ENCODE measurements at places on chromosomes 1 and 21.

- DNase-seq, result no peak
Observed at GRCh38 chr1:180911640-180912191, 981 bp upstream of the KIAA1614 start.

GRCh38 chr1:50974618-50974935, 4.5 kb downstream of the CDKN2C start:
- DNase-seq, result no peak

DNA sequence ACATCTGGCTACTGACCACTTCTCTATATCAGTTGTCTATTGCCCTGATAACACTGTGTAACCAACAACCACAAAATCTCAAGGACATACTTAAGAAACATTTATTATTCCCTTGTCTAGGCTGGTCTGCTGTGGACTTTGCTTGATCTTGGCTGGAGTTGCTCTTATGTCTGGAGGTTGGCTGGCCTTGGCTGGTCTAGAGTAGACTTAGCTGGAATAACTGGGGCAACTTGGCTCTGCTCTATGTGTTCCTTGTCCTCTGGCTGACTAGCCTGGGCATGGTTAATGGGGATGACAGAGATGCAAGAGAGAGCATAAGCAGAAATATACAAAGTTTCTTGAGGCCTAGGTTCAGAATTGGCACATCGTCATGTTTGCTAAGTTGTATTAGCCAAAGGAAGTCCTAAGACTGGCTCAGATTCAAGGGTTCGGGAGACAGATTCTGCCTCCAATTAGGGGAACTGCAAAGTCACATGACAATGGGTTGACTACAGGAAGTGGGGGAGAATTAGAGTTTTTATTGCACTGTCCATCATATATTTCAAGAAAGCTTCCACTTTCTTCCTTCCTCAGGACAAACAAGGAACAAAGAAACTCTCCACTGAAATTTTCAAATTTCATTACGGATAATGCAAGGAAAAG, 61.4 kb upstream of the HMCN1 start:
- DNase-seq, result no peak

DNA sequence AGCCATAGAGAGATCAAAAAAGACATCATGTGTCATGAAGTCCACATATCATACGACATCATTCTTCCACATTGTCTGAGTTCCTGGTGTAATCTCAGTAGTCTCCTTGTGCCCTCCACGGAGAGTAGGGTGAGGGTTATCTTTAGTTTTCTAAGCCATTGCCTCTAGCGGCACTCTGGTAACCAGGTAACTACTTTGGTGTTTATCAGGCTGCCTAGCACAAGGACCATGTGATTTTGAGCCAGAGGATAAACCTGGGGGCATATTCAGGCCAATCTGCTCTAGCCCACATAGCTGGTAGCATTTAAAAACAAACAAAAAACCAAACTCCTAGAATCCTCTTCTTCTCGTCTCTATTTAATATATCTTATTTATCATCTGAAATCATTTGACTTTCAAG, 147.4 kb downstream of the GDAP2 start:
- DNase-seq, result no peak

GRCh38 chr1:208264469-208265121, 20.4 kb upstream of the PLXNA2 start:
- no peak for DNase-seq

- no peak for DNase-seq
Observed at GRCh38 chr1:198651650-198652400, 13.0 kb downstream of the PTPRC start.

GRCh38 chr1:224378855-224379631, 22.4 kb downstream of the CNIH4 start:
- DNase-seq, result no peak

- no peak for DNase-seq
Observed at GRCh38 chr21:37453350-37453749, 86.8 kb downstream of the DYRK1A start.

GRCh38 chr1:155186794-155187455, 13.3 kb downstream of the TRIM46 start:
- no peak for DNase-seq

- DNase-seq, result peak; percentile 43
Observed at GRCh38 chr1:86704972-86705664, 742 bp downstream of the SH3GLB1 start.

DNA sequence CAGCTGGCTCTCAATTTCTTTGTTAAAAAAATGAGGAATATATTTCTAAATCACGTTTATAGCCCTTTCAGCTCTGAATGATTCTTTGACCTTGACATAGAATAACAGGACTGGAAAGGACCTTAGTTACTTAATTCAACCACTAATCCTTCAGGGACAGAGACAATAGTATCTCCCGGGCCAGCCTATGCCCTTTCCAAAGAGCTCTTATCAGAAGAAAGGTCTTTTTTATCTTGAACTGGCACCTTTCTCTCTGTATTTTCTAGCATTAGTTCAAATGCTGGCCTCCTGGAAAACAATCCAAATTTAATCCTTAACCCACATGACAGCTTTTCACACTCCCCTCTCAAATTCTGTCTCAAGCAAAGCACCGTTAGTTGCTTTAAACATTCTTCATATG, 44.8 kb upstream of the FBXO28 start:
- no peak for DNase-seq

- DNase-seq, result no peak
Observed at GRCh38 chr1:172960019-172960418, 90.7 kb downstream of the TNFSF18 start.
